ENCODE measurements at places on chromosomes 4 and X.
A peak's percentile ranks its signal among the peaks of the same experiment; 100 is the strongest.

DNA sequence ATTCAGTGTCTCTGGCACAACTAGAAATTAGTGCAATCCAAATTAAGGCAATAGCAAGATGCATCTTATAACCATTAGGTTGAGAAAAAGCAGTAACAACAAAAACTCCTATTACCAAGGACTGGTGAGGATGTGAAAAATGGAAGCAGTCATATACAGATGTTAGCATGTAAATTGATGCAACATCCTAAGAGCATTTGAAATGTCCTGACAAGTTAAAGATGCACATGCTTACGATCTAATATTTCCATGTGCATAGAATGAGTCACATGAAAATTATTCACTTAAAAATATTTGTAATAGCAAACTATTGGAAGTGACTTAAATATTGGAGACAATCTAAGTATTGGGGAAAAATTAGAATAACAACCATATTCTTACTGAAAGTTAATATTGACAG is 163.0 kb downstream of the FAM13A start:
- no peaks in the 10 kb centered on the region for H3K36me3 ChIP-seq
- no peak for DNase-seq
- H3K27me3 ChIP-seq = no peaks in the 10 kb centered on the region
- no peak overlapping the region for H3K27ac ChIP-seq
- no peaks in the 10 kb centered on the region for H3K4me1 ChIP-seq

DNA sequence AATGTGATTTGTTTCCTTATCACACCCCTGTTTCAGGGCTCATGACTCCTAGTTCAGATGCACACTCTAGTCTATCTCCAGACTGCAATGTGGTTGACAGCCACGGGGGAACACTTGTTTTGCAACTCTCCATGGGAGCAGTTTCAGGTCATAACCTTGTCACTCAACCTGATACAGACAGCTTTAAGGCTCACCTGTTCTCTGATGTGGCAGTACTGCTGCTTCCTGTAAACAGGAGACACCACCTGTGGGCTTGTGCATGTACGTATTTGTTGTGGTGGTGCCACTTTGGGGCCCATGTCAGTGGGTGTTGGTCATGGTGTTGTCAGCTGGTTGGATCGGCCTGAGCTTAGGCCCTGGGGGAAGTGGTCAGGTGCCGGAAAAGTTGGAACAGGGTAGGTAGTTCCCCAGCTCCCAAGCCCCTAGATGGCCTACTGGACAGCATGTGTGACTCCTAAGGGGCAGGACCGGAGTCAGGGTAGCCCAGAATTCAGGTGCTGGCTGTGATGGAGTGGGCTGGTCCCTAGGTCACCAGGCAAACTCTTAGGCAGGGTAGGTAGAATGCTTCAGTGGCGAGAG is 46.2 kb downstream of the FAM9B start:
- no peaks in the 10 kb centered on the region for H3K36me3 ChIP-seq
- H3K4me3 ChIP-seq = no peak overlapping the region
- no peaks in the 10 kb centered on the region for H3K27me3 ChIP-seq

- H3K4me3 ChIP-seq = no peak overlapping the region
- H3K27ac ChIP-seq = no peak overlapping the region
- H3K27me3 ChIP-seq = no peaks in the 10 kb centered on the region
- no peaks in the 10 kb centered on the region for H3K4me1 ChIP-seq
Observed at GRCh38 chrX:136694431-136695087, 46.6 kb downstream of the CD40LG start.

DNA sequence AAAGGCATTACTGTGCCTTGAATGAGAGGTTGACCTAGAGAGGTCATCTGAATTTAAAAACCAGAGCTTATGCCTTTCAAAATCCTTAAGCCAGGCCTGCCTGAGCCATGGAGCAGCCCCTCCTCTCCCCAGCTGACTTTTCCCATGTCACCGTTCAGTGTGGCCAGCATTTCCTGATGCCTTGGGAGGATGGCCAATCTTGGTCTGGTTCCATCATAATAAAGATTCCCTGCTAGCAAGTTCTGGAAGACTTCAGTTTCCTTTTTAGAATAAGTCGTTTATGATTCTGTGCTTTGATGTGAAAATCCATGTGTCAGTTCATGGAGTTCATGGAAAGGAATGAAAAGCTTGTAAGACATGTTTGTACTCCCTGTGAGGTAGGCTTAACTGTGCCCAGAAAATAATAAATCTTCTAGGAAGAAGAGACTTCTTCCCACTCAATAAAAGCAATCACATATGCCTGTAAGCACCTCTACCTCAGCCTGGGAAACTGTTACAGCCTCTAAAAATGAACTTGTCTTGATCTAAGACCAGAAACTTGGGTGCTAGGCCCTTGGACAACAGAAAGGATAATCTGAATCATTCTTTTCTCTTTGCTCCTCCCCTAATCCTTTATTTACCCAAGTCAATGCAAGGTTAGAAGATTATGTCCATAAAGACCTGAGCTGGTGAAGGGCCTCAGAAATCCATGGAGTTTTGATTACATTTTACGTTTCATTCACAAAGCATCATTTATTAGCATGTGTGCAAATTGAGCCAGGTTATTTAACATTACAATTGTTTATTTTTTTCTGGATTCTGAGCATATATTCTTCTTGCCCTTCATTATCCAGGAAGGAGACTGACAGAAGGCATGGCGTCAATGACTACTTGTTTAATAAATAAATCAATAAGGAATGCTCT is 84.0 kb upstream of the TBC1D9 start:
- no peaks in the 10 kb centered on the region for H3K4me1 ChIP-seq
- H3K27ac ChIP-seq = peak overlapping the region; percentile 11
- no peaks in the 10 kb centered on the region for H3K27me3 ChIP-seq
- DNase-seq = no peak

- H3K4me1 ChIP-seq = no peaks in the 10 kb centered on the region
- no peak for DNase-seq
- no peak overlapping the region for H3K27ac ChIP-seq
- no peaks in the 10 kb centered on the region for H3K36me3 ChIP-seq
Observed at GRCh38 chrX:133609166-133609565, 193.9 kb upstream of the GPC4 start.

DNA sequence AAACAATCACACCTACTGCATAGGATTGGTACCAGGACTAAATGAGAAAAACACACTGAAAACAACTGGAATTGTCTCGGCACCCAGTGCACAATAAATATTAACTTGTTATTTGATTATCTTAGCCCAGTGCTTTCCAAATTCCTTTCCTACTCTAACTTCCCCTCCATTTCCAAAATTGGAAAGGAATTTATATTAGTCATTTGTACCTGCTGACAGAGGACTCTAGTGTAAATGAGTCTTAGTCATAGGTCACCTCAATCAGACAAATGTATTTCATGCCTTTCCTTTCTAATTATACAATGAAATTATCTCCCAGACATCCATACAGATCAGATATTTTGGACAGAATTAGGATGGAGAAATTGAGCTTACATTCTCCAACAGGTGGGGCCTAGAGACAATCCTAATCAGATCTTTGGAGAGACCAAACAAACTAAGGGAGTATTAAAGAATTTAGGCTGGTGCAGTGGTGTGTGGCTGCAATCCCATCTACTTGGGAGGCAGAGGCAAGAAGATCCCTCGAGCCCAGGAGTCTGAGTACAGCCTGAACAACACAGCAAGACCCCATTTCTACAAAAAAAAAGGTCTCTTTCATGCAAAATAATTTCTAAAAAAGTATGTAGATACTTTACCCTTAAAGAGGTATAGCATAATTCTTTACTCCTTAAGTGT is 10.1 kb downstream of the SH3D19 start:
- H3K4me1 ChIP-seq = peaks cover 66% of the 10 kb centered on the region
- H3K36me3 ChIP-seq = no peaks in the 10 kb centered on the region

- H3K36me3 ChIP-seq = no peaks in the 10 kb centered on the region
- peak overlapping the region; percentile 80 for H3K27ac ChIP-seq
- DNase-seq = no peak
- H3K27me3 ChIP-seq = peaks cover 12% of the 10 kb centered on the region
Observed at GRCh38 chr4:73868206-73869129, 725 bp upstream of the CXCL1 start.

GRCh38 chr4:17066236-17066635 is 167.8 kb upstream of the LDB2 start:
- H3K27me3 ChIP-seq = no peaks in the 10 kb centered on the region
- no peaks in the 10 kb centered on the region for H3K4me1 ChIP-seq
- H3K36me3 ChIP-seq = no peaks in the 10 kb centered on the region

DNA sequence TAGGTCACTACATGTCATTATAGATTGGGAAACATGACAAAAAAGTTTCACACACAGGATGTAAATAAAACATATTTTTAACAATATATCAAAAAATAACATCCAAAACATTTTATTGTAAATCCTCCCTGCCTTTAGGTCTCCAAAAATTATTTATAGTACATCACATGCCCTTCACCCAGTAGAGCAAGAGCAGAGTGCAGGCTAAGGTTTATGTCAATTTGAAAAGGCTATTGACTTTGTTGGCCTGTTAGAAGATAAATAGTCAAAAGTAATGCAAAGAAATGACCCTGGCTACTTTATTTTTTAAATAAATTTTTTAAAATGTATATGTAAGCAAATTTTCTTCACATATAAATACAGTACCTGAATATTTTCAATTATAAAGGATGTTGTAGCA is 983.7 kb downstream of the RAB28 start:
- no peaks in the 10 kb centered on the region for H3K27me3 ChIP-seq
- no peak for DNase-seq
- peak overlapping the region; percentile 55 for H3K27ac ChIP-seq
- no peak overlapping the region for H3K4me3 ChIP-seq
- peaks cover 25% of the 10 kb centered on the region for H3K4me1 ChIP-seq
- H3K36me3 ChIP-seq = no peaks in the 10 kb centered on the region

GRCh38 chrX:74119016-74119910 is 184.7 kb upstream of the ZCCHC13 start:
- no peak overlapping the region for H3K4me3 ChIP-seq
- H3K27ac ChIP-seq = no peak overlapping the region
- H3K4me1 ChIP-seq = no peaks in the 10 kb centered on the region
- DNase-seq = no peak

- H3K36me3 ChIP-seq = no peaks in the 10 kb centered on the region
- H3K4me1 ChIP-seq = no peaks in the 10 kb centered on the region
- H3K27me3 ChIP-seq = no peaks in the 10 kb centered on the region
- no peak overlapping the region for H3K27ac ChIP-seq
- H3K4me3 ChIP-seq = no peak overlapping the region
Observed at GRCh38 chr4:79334341-79334740, 8.5 kb upstream of the NAA11 start.

GRCh38 chrX:148372925-148373324 is 127.5 kb upstream of the AFF2 start:
- H3K36me3 ChIP-seq = no peaks in the 10 kb centered on the region
- no peaks in the 10 kb centered on the region for H3K4me1 ChIP-seq
- no peak for DNase-seq
- H3K27me3 ChIP-seq = no peaks in the 10 kb centered on the region
- H3K27ac ChIP-seq = no peak overlapping the region
- no peak overlapping the region for H3K4me3 ChIP-seq

DNA sequence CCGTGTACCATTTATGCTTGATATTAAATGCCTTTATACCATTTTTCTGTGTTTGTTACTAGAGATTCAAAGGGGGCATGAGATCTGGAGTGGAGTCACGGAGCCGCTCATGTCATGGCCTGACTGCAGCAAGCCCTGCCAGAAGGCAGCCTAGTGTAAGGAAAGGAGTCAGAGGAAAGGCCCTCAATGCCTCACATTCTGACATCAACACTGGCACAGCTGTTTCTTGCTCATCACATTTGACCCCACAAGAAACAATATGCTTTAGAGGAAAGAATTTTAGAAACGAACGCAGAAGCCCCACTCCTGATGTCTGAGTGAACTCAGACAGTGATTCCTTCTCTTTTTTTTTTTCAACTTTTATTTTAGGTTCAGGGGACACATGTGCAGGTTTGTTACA is 322.4 kb upstream of the CPEB2 start:
- H3K4me1 ChIP-seq = no peaks in the 10 kb centered on the region
- no peaks in the 10 kb centered on the region for H3K27me3 ChIP-seq
- H3K27ac ChIP-seq = no peak overlapping the region
- DNase-seq = no peak

- no peak overlapping the region for H3K4me3 ChIP-seq
- no peaks in the 10 kb centered on the region for H3K4me1 ChIP-seq
- no peaks in the 10 kb centered on the region for H3K36me3 ChIP-seq
- H3K27me3 ChIP-seq = no peaks in the 10 kb centered on the region
Observed at GRCh38 chrX:3940000-3940610, 226.7 kb upstream of the PRKX start.
